ENCODE measurements at places on chromosomes 2 and 18.
A peak's percentile ranks its signal among the peaks of the same experiment; 100 is the strongest.

GRCh38 chr2:28448793-28449100, 47.1 kb upstream of the PLB1 start:
- no peak for DNase-seq

DNA sequence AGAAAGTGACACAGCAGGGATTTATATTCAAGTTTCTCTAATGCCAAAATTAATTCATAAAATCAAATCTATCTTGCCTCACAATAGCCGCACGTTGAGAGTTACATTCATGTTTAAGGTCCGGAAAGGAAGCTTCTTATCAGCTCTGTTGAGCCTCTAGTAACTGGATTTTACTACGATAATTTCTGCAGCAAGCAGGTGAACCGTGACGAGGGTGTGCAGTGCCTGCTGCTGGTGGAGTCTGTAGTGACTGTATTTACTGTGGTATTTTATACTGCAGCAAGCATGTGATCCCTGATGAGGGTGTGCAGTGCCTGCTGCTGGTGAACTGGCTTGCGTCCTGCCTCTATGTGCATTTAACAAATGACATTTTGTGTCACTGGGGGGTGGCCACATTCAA, 120.0 kb downstream of the SNTG2 start:
- no peak for DNase-seq

GRCh38 chr2:7619203-7619970, 702.2 kb downstream of the RNF144A start:
- no peak for DNase-seq

DNA sequence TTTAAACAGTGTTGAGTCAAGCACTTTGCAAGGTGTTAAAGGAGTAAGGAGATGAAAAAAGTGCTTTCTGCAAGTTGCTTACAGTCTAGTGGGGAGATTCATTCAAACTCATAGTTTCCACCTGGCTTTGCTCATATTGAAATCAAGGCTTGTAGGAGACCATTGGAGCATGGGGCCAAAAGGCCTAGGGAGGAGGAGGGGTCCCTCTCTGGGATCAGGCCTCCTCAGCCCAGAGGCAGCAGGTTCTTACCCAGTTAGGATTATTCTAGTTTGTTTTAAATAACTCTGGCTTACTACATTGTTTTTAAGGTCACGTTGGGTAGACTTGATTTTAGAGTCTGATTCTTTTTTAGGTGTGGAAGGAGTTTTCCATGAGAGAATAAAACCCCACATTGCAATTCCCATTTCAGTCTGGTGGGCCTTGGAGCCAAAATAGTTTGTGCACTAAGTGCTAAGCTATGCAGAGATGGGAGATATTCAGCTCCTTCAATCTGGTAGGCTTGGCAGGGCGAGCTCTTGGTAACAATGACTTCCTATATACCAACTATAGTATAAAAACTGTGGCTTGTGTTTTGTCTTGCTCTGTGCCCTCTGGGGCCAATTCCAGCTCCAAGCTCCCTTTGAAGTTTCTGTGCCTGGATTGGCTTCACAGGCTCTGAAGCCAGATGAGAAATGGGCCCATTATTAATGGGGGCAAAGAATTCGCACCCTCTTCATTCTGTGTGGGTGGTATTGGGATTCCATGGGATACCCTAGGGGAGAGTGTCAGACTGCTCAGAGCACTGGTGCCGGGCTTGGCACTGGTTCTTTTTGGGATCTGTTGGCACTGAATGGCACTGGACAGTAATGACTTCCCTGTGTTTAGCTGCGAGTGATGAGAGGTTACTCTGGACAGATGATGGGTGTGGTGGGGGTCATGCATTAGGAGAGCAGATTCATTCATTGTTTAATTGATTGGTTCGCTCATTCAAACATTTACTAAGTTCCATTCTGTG, 301.1 kb downstream of the MYCN start:
- no peak for DNase-seq

GRCh38 chr2:241965931-241966412, 96.4 kb downstream of the RTP5 start:
- peak; percentile 34 for DNase-seq

- peak; percentile 43 for DNase-seq
Measured at GRCh38 chr18:51506811-51507210, 309.3 kb upstream of the MEX3C start.

DNA sequence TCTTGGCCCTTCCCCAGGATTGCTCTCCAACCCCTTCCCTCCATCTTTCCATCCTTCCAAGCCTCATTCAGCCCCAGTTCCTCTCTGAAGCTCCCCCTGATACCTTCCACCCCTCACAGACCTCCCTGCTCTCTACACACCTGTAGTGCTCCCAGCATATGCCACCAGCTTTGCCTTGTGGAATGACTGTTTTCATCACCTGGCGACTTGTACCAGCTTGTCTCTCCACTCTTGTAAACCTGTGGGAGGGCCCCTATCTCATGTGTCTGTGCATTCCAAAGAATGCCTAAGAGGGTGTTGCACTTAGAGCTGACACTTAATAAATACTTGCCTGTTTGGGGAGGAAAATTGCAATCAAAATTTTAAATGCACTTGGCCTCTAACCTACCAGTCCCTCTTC, 198.7 kb downstream of the BCL11A start:
- DNase-seq: peak; percentile 91

- no peak for DNase-seq
Measured at GRCh38 chr2:39419282-39420223, 17.5 kb downstream of the MAP4K3 start.

DNA sequence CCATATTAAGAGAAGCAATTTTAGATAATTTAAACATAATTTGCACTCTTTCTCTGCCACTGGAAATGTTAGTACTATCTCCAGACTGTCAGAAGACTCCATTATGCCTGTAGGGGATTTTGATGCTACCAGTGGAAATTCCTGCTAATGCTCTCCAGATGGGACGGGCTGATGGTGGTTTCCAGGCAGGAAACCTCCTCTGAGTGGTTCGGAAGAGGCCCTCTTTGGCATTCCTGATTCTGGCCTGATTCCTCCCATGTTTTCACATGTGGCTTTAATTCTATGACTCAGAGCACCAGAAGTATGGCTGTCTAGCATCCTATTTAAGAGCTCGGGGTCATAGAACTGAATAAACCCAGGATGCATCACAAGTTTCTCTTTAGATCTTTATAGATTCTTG, 70.9 kb upstream of the ST6GAL2 start:
- DNase-seq: no peak

- no peak for DNase-seq
Measured at GRCh38 chr2:100801402-100801801, 18.5 kb upstream of the NPAS2 start.

DNA sequence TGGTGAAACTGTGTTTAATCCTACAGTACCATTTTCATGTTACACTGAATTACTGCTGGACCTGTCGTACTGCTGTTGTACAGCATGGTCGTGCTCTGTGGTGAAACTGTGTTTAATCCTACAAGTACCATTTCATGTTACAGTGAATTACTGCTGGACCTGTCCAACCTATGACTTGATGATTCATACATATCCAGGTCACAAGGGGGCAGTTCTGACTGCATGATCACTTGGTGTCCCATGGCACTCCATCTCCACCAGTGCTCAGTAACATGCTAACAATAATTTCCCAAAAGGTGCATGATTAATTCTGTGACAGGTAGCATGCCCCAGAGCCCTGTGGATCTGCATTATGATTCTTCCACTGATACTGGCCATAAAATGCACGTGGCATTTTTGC, 101.6 kb downstream of the ADCYAP1 start:
- DNase-seq: no peak
